Endothelial cell of umbilical vein (primary cell): ENCODE measurements at places on chromosomes 7 and 10. TPM values are rescaled to one million over a fixed set of nuclear protein-coding genes. Genes with fewer than 3 reads are reported as not detected.
A peak's percentile ranks its signal among the peaks of the same experiment; 100 is the strongest.

- no peak overlapping the region for H3K4me3 ChIP-seq
- H3K4me1 ChIP-seq, result no peaks in the 10 kb centered on the region
- H3K27ac ChIP-seq, result no peak overlapping the region
Measured at GRCh38 chr7:142349670-142350405, 92.0 kb upstream of the PRSS58 start.

DNA sequence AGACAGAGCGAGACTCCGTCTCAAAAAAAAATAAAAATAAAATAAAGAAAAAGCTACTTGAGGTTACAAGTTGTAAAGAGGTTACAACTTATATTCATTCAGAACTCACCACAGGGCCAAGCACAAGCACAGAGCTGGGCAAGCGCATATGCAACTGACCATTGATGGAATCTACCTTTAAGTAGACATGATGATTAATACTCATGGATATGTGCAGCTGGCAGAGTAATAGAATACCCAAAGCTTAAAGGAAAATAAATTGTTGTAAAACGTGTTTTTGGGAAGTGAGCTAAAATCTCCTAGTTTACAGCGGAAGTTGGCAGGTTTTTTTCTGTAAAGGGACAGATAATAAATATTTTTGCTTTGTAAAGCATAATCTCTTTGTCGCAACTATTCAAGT is 111.6 kb downstream of the TMEM168 start:
- H3K4me3 ChIP-seq, result no peak overlapping the region

Gene IGF2BP3
- polyA plus RNA-seq, result 30.7 and 41.2 TPM in 2 replicates

DNA sequence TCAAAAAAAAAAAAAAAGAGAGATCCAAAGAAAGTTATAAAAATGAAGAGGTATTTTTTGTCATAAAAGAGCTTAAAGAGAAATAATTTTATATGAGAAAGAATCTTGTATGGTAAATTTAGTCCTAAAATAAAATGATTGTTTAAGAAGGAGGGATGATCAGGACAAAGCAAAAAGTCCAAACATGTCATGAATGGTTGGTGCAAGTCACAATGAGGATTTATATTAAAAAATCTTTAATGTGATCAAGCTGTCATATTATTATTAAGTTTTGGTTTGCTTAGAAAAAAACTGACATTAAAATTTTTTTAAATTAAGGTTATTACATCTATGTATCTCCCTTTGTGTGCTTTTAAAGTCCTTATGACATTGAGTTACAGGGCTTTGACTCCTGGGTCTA is 220.4 kb downstream of the TMEM26 start:
- H3K4me3 ChIP-seq, result no peak overlapping the region
- peaks cover 3% of the 10 kb centered on the region for H3K27me3 ChIP-seq
- no peak overlapping the region for H3K27ac ChIP-seq
- H3K36me3 ChIP-seq, result no peaks in the 10 kb centered on the region

- peaks cover 11% of the 10 kb centered on the region for H3K27me3 ChIP-seq
- no peaks in the 10 kb centered on the region for H3K36me3 ChIP-seq
- peak; percentile 54 for DNase-seq
- no peak overlapping the region for H3K4me3 ChIP-seq
Measured at GRCh38 chr7:93374345-93374940, 142.3 kb downstream of the VPS50 start.

- H3K4me1 ChIP-seq, result no peaks in the 10 kb centered on the region
- peaks cover 4% of the 10 kb centered on the region for H3K36me3 ChIP-seq
- H3K27ac ChIP-seq, result no peak overlapping the region
- H3K27me3 ChIP-seq, result peaks cover 8% of the 10 kb centered on the region
Measured at GRCh38 chr10:42836096-42836495, 53.5 kb downstream of the BMS1 start.

DNA sequence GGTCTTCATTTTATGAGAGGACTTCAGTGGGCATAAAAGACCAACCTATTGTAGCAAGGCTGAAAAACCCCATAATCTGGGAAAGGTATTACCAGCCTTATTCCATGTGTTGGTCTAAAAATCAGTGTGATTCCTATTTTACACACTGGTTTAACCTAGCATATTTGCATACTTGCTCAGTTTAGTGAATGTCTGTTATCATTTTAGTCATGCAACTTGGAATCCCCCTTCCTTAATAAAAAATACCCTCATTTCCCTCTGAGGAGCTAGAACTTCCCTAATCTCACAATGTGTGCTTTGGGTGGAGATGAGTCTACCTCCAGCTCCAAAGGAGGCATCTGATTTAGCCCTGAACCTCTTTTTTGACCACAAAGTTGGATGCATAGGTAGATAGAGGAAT is 312.8 kb upstream of the SORCS1 start:
- no peak for DNase-seq
- H3K4me1 ChIP-seq, result no peaks in the 10 kb centered on the region
- H3K27me3 ChIP-seq, result no peaks in the 10 kb centered on the region
- no peak overlapping the region for H3K4me3 ChIP-seq

Gene CCL26
- not detected in 2 replicates for polyA plus RNA-seq

Gene AKR1D1
- not detected in 2 replicates for polyA plus RNA-seq

Gene PRLHR
- not detected in 2 replicates for polyA plus RNA-seq

GRCh38 chr10:98487649-98488048 is 40.9 kb upstream of the HPS1 start:
- no peaks in the 10 kb centered on the region for H3K27me3 ChIP-seq
- no peaks in the 10 kb centered on the region for H3K36me3 ChIP-seq
- no peak overlapping the region for H3K27ac ChIP-seq
- no peaks in the 10 kb centered on the region for H3K4me1 ChIP-seq
- no peak overlapping the region for H3K4me3 ChIP-seq
- no peak for DNase-seq

- no peak overlapping the region for H3K27ac ChIP-seq
- DNase-seq, result no peak
Measured at GRCh38 chr7:24239260-24239659, 44.7 kb upstream of the NPY start.

DNA sequence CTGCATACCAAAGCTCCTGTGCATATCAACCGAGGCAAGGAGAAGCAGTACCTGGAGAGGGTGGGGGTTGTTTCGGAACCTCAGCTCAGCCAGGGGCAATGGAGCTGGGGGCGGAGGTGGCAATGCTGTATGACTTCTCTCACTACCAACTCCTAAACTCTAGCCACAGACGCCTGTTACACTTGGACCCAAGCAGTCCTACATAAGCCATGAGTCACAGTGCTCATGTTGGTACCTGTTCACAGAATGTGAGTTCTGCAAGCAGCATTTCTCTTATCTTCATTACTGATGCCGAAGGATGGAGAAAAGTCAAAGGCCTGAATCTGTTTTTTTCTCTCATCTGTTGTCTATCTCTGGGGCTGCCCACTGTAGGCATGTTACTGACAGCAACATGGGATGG is 3.2 kb upstream of the RAB18 start:
- no peak overlapping the region for H3K4me3 ChIP-seq
- H3K27me3 ChIP-seq, result peaks cover 19% of the 10 kb centered on the region
- no peak for DNase-seq
- no peak overlapping the region for H3K27ac ChIP-seq

DNA sequence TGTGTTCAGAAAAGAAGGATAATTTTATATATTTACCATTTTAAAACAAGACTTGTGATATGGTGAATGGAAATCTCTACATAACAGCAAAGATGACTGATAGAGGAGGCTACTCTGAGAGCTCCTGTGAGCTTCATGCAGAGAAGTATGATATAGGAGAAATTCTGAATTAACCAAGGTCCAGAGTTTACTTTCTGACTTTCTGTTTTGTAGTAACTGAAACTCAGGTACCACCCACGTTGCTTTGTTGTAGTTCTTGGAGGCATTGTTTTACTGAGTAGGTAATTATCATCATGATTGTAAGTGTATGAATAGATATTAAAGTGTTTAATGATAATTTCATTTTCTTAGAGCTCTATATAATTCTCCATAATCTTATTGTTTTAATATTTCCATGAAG is 18.0 kb upstream of the SFR1 start:
- H3K36me3 ChIP-seq, result no peaks in the 10 kb centered on the region
- no peak overlapping the region for H3K4me3 ChIP-seq
- no peak for DNase-seq
- H3K4me1 ChIP-seq, result peaks cover 9% of the 10 kb centered on the region
- no peak overlapping the region for H3K27ac ChIP-seq
- H3K27me3 ChIP-seq, result no peaks in the 10 kb centered on the region

DNA sequence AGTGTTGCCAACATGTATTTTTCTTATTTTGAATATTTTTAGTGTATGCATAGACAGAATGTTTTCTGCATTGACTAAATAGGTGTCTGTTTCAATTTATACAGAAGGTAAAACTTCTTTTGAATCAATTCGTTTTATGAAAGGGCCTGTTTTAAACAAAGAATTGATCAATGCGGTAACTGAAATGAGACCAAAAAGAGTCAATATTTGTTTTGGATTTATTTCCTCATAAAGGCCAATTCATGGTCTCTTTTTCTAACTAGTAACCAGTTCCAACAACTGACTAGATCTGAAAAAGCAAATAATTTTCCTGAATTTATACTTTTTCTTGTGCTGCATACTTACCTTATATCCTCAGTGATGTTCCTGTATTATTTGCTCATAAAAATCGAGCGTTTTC is 320.5 kb downstream of the DGKB start:
- DNase-seq, result no peak
- no peaks in the 10 kb centered on the region for H3K27me3 ChIP-seq
- no peak overlapping the region for H3K4me3 ChIP-seq
- no peaks in the 10 kb centered on the region for H3K4me1 ChIP-seq
- no peaks in the 10 kb centered on the region for H3K36me3 ChIP-seq

GRCh38 chr10:26879744-26880143 is 19.0 kb upstream of the ABI1 start:
- no peak for DNase-seq
- no peak overlapping the region for H3K27ac ChIP-seq
- H3K4me1 ChIP-seq, result no peaks in the 10 kb centered on the region
- H3K27me3 ChIP-seq, result peaks cover 5% of the 10 kb centered on the region

DNA sequence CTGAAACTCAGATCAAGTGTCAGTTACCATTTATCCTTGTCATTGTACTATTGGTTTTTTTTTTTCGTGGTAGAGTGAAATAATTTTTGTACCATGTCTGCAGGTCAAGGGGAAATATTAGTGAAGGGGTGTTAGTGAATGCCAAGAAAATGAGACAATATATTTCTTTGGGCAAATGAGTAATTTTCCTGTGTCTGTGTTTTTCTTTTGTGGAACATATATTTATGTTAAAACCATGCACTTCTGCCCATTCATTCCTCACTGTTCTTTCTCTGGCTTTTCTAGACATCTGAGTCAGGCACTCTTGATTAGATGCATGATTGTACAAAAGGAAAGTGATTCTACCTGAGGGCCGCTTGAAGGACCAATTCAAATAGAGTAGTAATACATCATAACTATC is 161.6 kb downstream of the BICC1 start:
- H3K4me1 ChIP-seq, result no peaks in the 10 kb centered on the region
- no peaks in the 10 kb centered on the region for H3K27me3 ChIP-seq
- H3K27ac ChIP-seq, result no peak overlapping the region
- no peaks in the 10 kb centered on the region for H3K36me3 ChIP-seq
- no peak overlapping the region for H3K4me3 ChIP-seq

- H3K27me3 ChIP-seq, result no peaks in the 10 kb centered on the region
- H3K4me1 ChIP-seq, result no peaks in the 10 kb centered on the region
- H3K4me3 ChIP-seq, result no peak overlapping the region
- no peak overlapping the region for H3K27ac ChIP-seq
- DNase-seq, result no peak
Measured at GRCh38 chr7:98855610-98856422, 14.0 kb downstream of the TMEM130 start.

Gene TCERG1L
- polyA plus RNA-seq, result not detected in 2 replicates

DNA sequence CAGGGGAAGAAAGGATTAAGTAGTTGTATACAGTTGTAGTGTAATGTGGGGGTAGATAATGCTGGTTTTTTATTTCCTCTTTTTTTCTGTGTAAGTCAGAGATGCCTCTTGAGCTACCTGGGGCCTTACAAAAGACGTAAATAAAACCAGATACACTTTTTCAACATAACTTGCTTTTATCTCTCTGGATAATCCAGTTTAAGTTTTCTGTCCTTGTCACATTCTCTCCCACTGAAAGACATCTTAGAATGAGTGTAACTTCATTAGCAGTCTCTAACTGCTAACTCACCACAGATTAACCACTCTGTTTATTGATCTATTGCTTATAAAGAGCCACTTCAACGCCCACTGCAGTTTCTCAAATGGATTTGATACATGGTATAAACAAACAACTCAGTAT is 64.1 kb upstream of the LRRN3 start:
- H3K4me3 ChIP-seq, result no peak overlapping the region
- no peak for DNase-seq
- no peaks in the 10 kb centered on the region for H3K36me3 ChIP-seq
- peaks cover 21% of the 10 kb centered on the region for H3K4me1 ChIP-seq
- H3K27me3 ChIP-seq, result no peaks in the 10 kb centered on the region

GRCh38 chr10:25954851-25955250 is 20.8 kb downstream of the MYO3A start:
- H3K36me3 ChIP-seq, result no peaks in the 10 kb centered on the region
- H3K4me3 ChIP-seq, result no peak overlapping the region
- H3K27me3 ChIP-seq, result no peaks in the 10 kb centered on the region
- H3K27ac ChIP-seq, result no peak overlapping the region
- no peak for DNase-seq

Gene KCNIP2
- 0.36 and 0.65 TPM in 2 replicates for polyA plus RNA-seq

DNA sequence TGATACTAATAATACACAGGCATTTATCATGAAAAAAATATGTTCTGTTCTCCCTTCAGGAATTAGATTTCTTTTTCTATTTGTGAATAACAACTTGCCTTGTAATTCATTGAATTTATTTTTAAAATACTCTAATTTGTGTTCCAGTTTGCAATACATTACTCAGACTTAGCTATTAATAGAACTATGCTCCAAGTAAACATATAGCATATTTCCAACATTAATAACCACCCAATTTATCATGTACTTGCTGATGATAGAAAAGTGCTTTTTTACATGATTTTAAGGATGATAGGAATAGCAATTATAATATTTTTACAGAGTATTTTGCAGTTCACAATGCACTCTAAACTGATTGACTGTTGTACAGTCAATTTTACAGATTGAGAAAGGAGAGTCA is 338.8 kb upstream of the SEMA3D start:
- no peaks in the 10 kb centered on the region for H3K4me1 ChIP-seq
- no peak overlapping the region for H3K4me3 ChIP-seq
- no peak for DNase-seq
- H3K27me3 ChIP-seq, result no peaks in the 10 kb centered on the region
- H3K27ac ChIP-seq, result no peak overlapping the region

- no peaks in the 10 kb centered on the region for H3K27me3 ChIP-seq
- H3K27ac ChIP-seq, result no peak overlapping the region
- no peak overlapping the region for H3K4me3 ChIP-seq
- no peaks in the 10 kb centered on the region for H3K36me3 ChIP-seq
- H3K4me1 ChIP-seq, result no peaks in the 10 kb centered on the region
Measured at GRCh38 chr7:41277561-41277960, 425.3 kb downstream of the INHBA start.

DNA sequence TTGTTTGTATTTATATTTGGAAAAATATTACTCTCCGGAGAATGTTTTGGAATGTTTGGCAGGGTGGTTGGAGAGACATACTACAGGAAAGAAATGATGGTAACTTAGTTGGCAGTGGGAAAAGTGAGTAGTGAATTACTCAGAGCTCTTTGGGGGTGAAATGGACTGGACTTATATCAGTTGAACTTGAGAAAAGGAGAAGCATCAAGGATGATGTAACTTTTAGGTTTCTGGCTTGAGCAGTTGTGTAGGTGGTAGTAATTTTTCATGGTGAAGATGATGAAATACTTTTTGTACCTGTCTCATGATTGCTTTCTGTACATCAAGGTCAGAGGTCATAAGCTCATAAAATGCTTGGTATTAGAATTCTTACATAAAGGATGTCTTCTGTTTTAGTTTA is 617.2 kb downstream of the AUTS2 start:
- no peaks in the 10 kb centered on the region for H3K27me3 ChIP-seq
- H3K4me3 ChIP-seq, result no peak overlapping the region
- no peak overlapping the region for H3K27ac ChIP-seq
- no peak for DNase-seq

GRCh38 chr10:69801434-69802315 is at the start of gene COL13A1:
COL13A1 (plus strand) TSS chr10:69801906; CDS start chr10:69802424, 518 bp downstream.
- H3K27me3 ChIP-seq, result peaks cover 16% of the 10 kb centered on the region
- peak within 1 kb of the TSS; percentile 42 for H3K4me3 ChIP-seq
- H3K27ac ChIP-seq, result peak within 1 kb of the TSS; percentile 52
